ENCODE measurements at places on chromosomes 5 and 9.

GRCh38 chr9:18910435-18910834, 122.6 kb downstream of the SAXO1 start:
- DNase-seq = no peak

GRCh38 chr5:11012295-11012694, 251.3 kb upstream of the DAP start:
- DNase-seq = no peak

- DNase-seq = no peak
Measured at GRCh38 chr5:145293716-145294115, 541.4 kb downstream of the PRELID2 start.

GRCh38 chr5:164671640-164672039, 1166.2 kb downstream of the MAT2B start:
- no peak for DNase-seq

GRCh38 chr5:11324521-11325289, 563.7 kb upstream of the DAP start:
- no peak for DNase-seq

DNA sequence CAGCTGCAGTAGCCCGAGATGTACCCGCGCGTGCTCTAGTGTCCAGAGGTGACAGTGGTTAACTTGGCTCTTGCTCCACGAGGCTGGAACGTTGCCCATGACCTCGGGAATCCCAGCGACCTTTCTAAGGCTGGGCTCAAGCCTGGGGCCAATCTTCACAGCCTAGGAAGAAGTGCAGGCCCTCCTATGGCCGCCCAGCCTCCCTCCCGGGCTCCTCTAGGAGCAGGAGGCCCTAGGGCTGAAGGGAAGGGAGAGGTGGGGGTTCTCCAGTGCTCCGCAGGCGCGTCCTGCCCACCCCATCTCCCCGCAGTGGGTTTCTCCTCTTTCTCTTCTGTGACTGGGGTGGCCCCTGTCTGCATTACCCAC, 13.3 kb downstream of the NR2F1 start:
- DNase-seq = no peak

GRCh38 chr9:128412120-128412790, 8.4 kb upstream of the CERCAM start:
- DNase-seq = peak; percentile 84

DNA sequence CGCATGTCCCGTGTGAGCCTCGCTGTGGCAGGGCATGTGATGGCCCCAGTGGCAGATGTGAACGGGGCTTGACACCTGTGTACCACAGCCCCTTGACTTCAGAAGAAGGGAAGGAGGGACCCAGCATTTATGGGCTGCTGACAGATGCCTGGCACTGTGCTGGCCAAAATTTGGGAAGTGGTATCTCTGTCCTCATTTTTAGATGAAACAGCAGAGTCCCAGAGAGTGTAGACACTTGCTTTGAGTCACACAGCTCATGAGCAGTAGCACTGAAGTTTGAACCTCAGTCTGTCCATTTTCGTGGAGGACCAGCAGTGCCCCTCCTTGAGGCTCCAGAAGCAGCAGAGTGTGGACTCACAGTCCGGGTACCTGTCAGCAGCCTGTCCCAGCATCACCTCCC, 16.5 kb downstream of the NEK6 start:
- no peak for DNase-seq
